Omental fat pad (tissue), 4 donors: ENCODE measurements at places on chromosomes 7 and 10.

DNA sequence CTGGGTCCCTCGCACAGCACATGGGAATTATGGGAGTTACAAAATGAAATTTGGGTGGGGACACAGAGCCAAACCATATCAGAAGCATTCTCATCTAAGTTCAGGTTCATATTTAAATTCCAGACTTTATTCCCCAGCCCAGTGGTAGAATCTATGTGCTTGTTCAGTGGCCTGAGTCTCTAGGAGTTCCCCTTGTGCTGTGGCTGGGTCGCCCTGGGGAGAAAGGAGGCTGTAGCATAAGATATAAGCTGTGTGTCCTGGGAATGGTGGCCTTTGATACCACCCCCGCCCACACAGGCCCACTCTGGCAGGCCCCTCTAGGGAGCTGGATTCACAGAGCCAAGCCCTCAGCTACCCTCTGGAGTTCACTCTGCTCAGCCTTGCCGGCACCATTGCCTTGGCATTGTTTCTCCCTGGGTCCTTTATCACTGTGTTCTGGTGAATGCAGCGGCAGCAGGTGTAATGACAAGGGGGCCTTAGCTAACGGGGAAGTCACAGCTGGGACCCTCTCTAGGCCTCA is 64.2 kb downstream of the MINDY4 start:
- DNase-seq: no peak

DNA sequence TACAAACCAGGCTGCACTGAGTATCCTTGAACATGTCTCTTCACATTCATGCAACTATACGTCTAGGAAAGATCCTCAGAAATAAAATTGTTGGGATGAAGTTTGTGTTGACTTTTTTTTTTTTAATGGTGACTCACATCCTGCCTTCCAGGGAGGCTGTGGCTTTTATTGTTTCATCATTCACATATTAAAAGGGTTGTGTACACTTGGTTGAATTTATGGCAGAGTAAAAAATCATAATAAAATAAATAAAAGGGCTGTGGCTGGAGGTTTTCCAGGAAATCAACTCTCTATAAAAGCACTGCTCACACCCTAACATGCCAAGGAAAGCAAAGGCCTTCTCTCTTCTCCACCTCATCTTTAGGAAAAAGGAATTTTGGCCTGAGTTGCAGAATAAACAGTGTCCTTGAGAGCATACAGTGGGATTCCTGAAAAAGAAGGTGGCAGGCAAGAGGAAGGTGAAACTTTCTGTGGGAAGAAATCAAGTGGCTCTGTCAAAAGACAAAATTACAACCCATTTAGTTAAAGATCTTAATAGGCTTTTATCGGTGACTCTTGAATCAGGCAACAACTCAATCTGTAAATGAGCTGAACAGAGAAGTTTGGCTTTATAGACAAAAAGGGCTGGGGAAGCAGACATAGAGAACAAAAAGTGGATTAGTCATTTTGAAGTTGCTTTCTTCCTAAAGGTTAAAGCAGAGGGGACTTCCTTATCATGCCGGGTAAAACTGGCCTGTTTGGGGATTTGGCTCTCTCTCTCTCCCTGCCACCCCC is 41.6 kb upstream of the FHIP2A start:
- DNase-seq: no peak

DNA sequence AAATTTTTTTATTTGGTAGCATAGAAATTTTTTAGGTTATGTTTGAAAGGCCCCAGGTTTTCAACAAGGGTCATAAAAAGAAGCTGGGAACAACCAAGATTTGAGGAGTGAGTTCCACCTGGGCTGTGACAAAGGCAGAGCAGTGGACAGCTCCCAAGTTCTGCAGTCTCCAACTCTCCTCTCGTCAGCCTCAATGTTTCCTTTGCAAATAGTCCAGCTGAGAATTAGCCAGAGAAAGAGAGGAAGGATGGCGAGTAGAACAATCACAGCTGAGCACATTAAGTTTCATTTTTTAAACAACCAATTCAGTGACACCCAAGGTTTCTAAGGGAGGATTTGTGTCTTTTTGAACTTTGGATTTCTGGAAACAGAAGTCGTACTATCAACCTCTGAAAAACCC is 143.2 kb downstream of the NRCAM start:
- no peak for DNase-seq

DNA sequence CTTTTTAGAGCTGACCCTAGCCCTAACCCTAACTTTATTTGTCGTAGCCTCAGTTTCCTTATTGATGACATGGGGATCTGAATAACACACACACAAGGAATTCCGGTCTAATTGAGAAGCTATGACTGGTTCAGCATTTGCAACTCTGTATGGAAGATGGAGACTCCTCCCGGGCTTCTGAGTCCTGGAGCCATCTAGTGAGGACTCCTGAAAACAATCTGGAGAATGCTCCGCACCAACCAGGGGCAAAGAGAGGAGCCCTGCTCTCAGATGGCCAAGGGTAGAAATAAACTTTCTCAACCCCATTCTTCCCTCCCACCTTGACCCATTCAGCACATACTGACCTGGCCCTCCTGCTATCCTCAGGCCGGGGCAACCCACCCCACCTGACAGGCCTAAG is 26.4 kb downstream of the MBL2 start:
- no peak for DNase-seq

DNA sequence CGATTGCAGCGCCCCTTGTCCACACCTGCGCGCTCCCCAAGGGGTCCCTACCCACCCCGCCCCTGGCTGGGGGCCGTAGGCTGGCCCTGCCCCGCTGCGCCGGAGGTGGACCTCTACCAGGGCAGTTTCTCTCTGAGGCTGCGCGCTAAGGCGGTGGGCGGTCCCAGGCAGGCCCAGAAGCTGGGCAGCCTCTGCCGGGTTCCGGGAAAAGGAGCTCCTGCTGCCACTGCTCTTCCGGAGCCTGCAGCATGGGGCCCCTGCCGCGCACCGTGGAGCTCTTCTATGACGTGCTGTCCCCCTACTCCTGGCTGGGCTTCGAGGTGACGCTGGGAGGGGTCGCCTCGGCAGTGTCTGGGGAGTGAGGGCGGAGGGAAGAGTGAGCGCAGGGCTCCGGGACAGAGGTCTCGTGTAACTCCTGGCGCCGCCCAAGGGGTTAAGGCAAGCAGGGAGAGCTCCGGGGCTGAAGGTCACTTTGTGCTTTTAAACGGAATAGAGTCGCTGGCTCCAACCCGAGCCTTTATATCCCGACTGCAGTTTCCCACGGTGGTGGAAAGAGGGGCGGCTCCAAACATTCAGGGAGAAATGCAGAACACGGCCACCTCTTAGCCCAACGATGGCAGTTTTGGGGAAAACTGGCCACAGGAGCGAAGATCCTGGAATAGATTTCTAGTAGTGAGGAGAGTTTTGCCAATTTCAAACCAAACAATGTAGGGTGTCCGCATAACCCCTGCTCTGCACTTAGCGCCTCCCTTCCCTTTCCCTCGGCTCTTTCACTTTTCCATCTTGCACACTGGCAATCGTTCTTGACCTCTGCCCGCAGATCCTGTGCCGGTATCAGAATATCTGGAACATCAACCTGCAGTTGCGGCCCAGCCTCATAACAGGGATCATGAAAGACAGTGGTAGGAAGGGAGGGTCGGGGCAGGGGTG is at the start of gene GSTK1:
Gene GSTK1, plus strand, starts transcription at position 176 of the 930 bp plus-strand sequence. Its CDS starts 73 bp downstream, at position 249.
- peak; percentile 54 for DNase-seq

GRCh38 chr10:8389630-8390029 is 335.1 kb downstream of the GATA3 start:
- DNase-seq: no peak

DNA sequence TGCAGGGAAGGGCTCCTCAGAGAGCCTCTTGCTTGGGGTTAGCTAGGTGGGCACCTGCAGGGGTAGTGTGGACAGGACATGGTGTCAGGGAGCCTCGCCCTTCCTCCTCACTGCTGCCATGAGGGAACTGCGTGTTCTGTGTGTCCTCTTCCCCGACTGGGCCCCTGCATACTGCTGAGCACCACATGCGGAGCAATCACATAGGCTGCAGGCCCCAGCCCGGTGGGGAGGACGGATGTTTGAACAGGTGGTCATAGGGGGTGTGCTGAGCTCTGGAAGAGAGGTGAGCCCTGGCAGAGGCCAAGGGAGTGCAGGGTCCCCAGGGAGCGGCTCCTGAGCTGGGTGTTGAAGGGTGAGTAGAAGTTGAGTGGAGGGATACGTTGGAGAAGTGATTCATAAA is 48.3 kb upstream of the ZMIZ2 start:
- DNase-seq: no peak

DNA sequence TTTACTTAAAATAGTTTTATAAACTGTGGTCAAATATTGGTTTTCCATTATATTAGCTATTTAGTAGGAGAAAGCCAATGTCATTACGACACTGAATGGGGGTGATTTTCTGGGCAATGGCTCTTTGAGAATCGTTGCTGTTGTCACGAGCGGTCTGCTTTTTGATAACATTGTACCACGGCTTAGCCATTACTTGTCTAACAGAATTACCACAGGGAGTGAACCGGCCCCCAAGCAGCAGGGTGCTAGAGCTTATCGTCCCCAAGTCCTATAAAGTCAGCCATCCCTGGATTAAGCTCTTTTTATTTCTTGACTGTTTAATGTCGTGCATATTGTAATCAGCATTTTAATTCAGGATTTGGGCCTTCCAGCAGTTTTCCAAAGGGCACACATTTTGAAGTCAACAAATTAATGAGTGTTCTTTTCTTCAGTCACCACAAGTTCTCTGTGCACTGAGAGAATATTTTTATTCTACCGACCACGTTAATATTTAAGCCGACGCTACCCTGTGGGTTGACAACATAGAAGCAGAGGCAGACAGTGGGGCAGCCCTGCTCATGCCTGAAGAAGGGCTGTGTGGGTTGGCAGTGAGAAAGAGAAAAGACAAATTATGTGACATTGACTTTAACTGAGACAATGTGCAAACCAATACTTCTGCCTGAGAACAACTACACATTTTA is 125.8 kb downstream of the ICA1 start:
- DNase-seq: no peak

DNA sequence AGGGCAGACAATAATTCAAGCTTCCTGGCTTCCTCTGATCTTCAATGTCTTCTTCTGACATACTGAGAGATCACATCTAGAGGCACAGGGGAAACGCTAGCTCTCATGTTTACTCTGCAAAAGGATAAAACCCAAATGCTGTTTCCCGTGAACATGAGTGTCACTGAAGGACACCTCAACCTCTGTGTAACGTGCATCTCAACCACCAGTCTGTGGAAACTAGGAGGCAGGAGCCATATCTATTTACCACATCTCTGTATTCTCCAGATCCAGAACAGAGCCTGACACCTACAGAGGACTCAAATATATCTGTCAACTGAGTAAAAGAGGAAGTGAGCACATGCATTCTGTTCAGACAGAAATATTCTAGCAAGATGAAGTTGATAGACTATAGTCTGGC is 140.3 kb upstream of the TARP start:
- no peak for DNase-seq

DNA sequence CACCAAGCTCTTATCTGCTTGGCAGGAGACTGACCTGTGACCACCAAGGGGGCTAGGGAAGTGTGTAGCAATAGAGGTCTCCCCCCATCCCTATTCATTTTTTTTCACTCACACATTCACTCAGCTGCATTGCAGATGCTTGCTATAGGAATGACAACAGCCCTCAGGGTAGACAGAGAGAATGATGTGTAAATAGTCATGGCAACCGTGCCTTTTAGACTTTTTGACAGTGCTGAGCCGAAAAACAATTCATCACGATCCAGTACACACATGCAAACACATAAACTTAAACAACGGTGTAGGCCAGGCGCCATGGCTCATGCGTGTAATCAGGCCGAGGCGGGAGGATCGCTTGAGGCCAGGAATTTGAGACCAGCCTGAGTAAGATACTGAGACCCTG is 7.6 kb upstream of the ELN start:
- no peak for DNase-seq

DNA sequence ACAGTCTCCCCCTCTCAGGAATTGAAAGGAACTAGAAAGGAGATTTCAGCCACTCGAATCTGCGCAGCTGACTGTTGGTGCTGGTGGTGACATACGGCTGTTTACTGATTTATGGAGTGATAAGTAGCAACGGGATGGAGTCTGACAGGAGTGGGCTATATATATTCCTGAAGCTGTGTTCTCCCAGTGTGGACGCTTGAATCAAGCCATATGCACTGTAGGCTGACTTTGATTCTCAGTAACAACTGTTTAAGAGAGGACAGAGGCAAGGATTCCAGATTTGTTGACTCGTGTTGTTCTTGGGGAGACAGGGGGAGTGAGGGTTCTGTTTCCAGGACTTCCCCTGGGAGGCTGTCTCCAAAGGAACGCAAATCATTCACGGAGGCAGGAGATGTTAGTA is 260.1 kb upstream of the AUTS2 start:
- no peak for DNase-seq

DNA sequence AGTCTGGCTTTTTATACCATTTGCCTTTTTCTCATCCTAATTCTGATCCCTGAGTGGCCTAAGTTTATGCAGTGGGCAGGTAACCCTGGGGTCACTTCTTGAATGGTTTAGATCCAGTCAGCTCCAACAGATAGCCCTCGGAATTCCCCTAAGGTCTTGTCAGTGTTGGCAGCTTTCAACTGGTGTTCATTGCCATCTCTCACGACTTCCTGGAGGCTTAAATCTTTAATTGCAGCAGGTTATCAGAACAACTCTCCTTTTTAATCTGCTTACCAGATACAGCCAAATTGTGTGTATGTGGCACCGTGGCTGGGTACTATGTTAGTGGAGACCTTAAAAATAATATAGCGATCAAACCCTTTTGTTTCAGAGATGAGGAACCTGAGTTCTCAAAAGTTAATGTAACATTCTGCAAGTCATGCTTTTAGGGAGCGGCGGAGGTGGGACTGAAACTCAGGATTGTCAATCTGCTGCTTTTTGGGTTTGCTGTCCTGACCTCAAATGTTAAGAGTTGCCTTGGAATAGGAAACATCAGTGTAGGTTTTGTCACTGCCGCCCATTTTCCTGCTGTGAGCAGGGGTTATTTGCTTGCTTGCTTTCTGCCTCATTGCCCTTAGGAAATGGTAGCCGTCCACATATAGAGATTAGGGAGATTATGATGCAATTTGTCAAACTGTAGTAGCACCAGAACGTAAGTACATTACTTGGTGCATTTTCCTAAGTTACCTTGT is 818 bp downstream of the DLD start:
- DNase-seq: no peak

GRCh38 chr10:32893434-32893833 is 64.6 kb downstream of the ITGB1 start:
- no peak for DNase-seq

DNA sequence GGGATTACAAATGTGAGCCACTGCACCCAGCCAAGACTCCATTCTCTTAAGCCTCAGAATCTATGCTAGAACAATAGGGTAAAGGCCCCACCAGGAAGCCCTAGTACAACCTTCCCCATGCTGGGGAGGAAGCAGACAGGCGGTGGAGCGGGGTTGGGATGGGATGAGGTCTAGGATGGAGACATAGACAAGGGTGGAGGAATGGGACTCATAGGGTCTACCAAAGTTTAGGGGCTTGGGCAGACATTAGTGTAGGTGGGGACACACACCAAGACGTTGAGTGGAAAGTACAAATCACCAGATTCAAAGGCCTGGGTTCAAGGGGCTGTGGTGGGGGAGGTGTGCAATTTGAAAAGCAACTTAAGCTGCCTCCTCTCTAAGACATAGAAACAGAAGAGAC is 19.3 kb downstream of the PRSS2 start:
- DNase-seq: no peak

GRCh38 chr10:109037978-109038377 is 885.3 kb downstream of the XPNPEP1 start:
- DNase-seq: no peak

- no peak for DNase-seq
Measured at GRCh38 chr10:103792547-103792946, 62.8 kb downstream of the SH3PXD2A start.
